ENCODE measurements at places on chromosomes 11 and 22.

GRCh38 chr11:64764753-64765152, 5.0 kb upstream of the PYGM start:
- no peak for DNase-seq

GRCh38 chr11:3669128-3669527, 2.1 kb downstream of the CHRNA10 start:
- DNase-seq = no peak

- no peak for DNase-seq
These were observed 33.6 kb downstream of the DBX1 start for GRCh38 chr11:20126724-20127123.

DNA sequence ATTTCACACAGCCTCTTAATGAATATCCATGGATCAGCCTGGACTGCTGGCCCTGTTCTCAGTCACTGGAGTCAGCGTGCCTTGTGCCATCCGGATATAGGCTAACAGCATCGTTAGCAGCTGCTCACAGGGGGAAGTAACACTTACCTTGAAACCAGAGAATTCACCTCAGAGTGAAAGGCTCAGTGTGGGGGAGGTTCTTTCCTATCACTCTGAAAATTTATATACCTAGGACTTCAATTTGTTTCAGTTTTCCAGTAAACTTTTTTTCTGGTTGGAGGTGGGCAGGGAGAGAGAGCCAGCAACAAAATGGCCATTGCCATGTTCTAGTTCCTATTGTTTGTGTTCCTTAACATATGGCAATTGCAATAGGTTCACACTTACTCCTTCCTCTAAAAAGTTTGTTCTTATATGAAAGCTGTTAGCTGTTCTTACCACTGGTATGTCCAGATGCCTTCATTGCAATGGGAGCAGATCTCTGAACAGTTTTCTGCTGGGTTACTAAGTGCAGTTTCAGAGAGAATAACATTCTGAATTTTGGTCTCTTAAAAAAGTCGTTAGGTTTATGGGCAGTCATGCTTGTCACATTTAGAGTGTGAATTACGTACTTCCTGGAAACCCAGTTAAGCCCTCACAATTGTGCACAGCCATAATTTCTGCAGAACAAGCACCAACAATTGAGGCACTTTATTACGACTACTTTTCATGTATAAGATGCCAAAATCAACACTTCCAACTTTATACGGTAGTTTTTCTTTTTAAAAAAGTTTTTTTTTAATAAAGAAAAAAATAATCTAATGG, 247.6 kb downstream of the CADM1 start:
- DNase-seq = no peak

DNA sequence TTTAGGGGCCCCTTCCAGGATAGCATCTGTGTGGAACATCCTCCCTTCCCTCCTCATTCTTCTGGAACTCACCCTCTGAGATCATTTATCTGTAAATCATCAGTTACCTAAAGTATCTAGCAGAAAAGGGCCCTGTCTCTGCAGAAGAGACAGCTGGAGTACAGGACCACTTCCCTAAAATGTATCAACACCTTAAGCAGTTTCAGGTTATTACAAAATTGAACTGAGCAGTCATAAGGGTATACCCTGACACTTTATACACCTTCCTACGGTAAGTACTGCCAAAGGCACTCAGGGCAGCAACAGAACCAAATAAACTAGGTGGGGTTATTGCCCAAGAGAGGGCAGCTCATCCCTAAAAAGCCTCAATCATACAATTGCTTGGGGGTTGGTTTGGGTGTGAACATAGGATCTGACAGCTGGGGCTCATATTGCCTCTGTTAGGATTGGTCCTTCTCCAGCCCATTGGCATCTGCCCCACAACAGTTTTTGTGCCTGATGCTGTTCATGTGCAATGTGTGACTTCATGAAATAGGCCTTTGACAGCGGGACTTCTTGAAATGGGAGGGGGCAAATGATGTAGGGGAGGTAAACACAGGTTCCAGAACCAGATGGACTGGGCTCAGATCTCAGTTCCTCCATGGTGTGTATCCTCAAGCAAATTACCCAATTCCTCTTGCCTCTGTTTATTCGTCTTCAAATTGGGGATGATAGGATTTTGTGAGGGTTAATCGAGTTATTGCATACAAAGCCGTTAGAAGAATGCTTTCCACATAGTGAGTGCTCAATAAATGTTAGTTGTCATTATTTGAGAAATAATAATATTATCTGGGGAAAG, 2.9 kb downstream of the POU2AF3 start:
- no peak for DNase-seq

DNA sequence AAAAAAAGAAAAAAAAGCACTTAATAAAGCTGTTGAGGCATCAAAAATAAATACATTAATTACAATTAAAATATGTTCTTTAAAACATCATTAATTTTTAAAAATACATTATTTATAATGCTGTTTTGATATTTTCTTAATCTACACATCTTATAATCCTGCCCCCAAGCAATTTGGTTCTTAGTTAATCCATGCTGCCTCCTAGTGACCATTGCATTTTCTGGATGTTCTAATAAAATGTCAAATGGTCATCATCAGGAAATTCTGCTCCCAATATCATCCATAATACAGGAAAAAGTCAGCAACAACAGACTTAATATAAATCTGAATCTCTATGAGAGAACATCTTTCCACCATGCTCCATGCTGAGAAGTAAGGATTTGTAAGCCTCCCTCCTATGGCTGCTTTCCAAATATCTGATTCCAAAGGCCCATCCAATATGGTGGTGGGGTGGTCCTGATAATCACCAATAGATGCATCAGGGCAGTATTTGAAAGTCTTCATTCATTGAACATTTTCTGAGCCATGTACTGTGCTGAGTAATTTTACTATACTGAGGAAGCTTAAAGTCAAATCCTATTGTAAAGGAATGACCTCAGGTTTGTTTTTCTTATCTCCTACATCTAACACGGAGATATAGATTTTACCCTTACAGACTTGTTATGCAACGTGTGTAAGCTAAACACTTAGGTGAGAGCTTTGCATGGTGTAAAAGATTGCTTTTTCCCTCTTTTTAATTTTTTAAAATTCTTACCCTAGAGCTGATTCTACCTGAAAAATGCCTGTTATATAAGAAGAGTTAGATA, 124.7 kb upstream of the BMAL1 start:
- DNase-seq = peak; percentile 27

GRCh38 chr22:24446260-24446611, 18.8 kb downstream of the ADORA2A start:
- no peak for DNase-seq

DNA sequence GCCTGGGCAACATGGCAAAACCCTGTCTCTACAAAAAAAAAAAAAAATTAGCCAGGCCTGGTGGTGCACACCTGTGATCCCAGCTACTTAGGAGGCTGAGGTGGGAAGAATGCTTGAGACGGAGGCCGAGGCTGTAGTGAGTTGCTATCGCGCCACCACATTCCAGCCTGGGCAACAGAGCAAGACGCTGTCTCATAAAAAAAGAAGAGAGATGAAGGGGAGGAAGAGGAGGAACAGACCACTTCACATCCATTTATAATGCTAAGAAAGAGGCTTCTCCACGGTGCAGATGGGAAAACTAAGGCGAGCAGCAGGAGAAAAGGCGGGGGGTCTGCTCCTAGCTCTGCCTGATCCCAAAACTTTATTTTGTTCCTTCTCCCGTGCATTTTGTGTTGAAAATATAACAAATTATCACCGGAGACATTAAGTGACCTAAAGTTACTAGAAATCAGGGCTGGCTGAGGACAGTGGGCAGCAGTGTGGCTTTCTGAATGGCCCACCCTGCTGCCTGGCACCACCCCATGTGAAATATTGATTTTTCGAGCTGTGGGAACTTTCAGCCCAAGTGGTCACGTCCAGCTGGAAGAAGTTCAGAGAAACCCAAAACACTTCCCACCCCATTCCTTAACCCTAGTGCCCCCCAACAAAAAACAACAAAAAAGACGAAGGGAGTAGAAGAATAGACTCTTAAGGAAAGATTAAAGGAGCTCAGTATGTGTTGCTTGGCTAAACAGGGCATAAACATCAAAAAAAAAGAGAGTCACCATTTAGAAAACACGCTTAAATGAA, 9.5 kb downstream of the MYH9 start:
- peak; percentile 75 for DNase-seq

GRCh38 chr11:43951231-43951630, 8.8 kb downstream of the C11orf96 start:
- DNase-seq = no peak

GRCh38 chr11:76339221-76339620, 41.7 kb downstream of the THAP12 start:
- peak; percentile 40 for DNase-seq
